ENCODE measurements at places on chromosomes 2 and 18.

- DNase-seq, result no peak
Measured at GRCh38 chr18:79950515-79951341, 725 bp downstream of the SLC66A2 start.

DNA sequence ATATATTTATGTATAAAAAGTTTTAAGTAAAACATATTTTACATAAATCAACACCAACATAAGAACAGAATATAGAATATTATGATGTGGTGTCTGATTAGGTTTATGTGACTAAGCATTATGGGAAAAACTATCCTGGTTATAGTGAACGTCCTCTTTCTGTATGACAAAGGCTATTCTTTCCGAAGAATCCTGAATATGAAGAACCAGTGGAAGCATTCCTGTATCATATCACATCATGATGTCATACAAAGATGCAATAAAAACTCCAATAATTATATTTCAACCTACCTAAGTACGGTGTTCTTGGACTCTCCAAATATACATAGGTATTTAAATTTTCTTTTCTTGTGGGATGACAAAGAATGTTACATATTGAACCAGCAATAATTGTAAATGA is 37.5 kb upstream of the HDAC4 start:
- DNase-seq, result no peak

- DNase-seq, result no peak
Measured at GRCh38 chr2:219158586-219158985, 2.0 kb downstream of the NHEJ1 start.

- no peak for DNase-seq
Measured at GRCh38 chr18:49094979-49095632, 144.3 kb upstream of the SMAD7 start.

GRCh38 chr2:145194673-145195072 is 674.8 kb upstream of the ZEB2 start:
- DNase-seq, result no peak

DNA sequence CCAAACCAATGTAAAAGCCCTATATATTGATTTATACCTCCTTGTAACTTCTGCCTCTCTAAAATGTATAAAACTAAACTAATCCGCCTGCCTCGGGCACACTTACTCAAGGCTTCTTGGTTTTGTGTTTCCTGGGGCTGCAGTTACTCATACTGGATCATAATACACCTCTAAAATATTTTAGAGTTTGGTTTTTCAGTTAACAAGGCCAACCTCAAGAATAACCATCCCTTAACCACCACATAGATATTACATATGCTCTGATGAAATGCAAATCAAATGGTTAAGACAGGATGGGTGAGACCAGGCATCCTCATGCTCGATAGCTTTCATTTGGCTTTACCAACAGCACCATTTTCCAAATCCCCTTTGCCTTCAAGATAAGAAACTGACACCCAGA is 46.4 kb downstream of the UXS1 start:
- DNase-seq, result no peak

Data from left lung (tissue), 14 donors.